NCI-H1436 (cell line): ENCODE measurements at places on chromosomes 2 and 18.

- DNase-seq = no peak
Measured at GRCh38 chr18:70370762-70371733, 82.2 kb downstream of the SOCS6 start.

DNA sequence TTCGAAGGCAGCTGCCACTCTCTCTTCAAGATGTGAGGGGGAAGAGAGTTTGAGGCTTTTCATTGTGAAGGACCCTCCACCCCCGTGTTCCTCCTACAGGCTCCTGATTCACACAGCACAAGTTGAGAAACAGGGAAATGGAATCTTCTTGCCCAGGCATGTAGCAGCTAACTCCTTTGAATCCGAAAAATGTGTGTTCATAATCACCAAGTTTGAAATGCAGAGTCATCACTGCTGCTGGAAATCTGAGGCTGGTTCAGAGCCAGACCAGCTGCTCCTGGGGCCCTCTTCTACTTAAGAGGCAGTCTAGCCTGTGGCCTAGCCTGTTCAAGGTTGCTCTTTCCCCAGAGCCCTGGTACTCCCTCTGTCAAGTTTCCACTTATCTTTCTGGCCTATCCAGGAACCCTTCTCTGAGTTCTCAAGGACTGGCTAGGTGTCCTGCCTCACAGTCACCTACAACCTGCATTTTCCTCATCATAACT is 166.4 kb downstream of the TMEM247 start:
- no peak for DNase-seq

DNA sequence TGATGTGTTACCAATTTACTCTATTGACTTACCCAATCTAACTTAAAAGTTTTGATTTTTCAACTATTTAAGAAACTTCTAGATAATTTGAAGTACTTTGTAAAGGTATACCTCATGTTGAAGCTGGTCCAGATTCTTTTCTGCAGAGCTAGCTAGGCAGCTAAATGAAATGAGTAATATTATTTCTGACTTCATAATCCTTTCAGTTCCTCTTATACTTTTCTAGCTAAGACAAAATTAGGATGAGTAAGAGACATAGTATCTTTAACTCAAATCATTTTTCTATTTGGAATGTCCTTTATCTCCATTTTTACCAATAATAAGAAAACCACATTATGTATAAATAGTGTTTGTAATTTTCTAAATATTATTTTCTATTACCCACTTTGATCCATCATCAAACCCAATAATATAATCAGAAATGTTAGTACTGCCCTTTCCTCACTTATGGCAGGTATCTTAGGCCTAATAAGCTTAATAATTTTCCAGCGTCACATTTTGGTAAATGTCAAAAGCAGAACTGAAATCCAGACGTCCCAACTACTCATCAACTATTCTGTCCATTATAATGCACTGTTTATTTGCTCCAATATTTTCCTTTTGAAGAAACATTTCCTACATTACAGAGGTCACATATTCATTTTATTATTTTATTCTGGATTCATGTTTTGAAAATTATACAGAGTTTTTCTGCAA is 456.6 kb downstream of the THSD7B start:
- no peak for DNase-seq

- DNase-seq = no peak
Measured at GRCh38 chr2:130872741-130873125, 36.0 kb downstream of the ARHGEF4 start.

DNA sequence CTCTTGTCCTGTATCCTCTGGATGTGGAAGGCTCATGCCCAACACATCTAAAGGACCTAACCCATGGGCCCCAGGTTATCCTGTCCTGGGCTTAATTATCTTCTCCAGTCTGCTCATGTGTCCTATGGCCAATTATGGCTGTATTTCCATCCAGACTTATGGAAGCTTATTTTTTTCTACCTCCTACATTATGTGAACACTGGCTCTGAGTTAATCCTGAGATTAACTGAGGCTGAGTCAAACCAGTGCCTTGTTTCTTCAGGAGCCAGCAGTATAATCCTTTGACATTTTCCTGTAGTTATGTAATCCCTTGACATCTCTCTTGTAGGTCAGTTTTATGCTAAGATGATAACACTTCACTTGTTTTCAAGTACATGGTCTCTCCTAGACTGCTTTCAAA is 213.6 kb downstream of the PMAIP1 start:
- no peak for DNase-seq

GRCh38 chr2:170467568-170468422 is 247.3 kb upstream of the SP5 start:
- DNase-seq = peak; percentile 5
